HFFc6 (cell line): ENCODE measurements at places on chromosomes 1 and 21.
A peak's percentile ranks its signal among the peaks of the same experiment; 100 is the strongest.

DNA sequence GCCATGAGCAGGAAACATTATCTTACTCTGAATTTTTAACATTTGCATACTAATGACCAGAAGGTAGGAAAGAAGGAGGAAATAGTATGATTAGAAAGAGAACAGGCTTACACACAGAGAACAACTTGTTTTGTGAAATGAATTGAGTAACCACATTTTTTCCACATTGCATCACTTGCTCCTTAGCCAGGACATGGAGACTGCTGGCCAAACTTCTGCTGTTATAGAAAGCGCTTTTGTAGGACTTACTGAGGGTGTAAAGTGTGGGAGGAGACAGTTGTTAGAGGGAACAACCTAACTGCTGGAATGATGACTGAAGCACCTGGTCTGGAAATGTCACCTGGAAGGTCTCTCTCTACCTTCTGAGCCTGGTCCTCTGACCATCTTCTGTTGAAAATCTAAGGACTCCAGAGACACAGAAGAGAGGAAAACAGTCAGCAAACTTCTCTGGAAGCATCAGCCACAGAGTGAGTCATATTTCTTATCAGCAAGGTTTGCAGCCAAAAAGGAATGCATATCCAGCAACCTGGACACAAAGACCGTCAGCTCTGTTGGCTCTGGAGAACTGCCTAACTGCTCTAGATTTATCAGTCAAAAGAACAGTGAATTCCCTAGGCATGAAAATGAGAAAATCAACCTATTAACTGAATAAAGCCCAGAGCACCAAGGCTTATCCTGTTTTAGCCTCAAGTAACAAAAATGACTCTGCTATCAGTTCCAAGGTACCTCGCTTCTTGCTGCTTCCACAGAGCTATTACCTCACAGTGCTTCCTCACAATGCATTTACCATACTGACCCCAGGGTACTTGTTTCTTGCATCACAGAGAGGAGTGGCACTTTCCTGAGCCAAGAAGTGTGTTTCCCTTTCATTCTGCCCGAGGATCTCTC, 88.0 kb upstream of the SLFNL1 start:
- peak; percentile 86 for DNase-seq

DNA sequence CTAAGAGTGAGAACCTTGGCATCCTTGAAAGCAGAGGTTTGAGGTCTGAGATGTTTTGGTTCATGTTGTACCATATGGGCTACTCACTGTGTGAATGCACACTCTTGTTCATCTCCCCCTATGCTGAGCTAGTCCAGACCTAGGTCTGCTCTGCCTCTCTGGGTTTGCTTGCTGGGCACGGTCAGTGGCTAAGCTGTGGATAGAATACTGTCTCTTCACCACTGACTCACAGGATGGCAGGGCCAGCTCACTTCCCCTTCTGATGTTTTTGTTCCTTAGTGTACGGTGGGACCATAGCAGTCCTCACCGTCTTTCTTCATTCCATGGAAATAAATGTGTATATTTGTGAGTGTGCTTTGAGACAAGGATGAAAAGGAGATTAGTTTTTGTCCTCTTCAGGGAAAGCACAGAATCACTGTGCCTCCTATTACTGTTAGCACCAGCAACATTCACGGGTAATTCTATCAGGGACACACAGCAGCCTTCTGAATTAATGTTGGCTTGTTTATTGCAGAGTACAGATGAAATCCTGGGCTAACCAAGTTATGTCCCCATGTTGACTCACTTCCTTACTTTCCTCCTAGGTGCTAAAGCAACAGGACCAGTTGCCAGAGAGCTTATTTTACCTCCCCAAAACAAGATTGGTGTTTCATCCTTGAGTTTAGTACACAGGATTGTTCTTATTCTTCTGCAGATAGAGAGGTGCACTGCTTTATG, 56.9 kb upstream of the IVNS1ABP start:
- peak; percentile 19 for DNase-seq

DNA sequence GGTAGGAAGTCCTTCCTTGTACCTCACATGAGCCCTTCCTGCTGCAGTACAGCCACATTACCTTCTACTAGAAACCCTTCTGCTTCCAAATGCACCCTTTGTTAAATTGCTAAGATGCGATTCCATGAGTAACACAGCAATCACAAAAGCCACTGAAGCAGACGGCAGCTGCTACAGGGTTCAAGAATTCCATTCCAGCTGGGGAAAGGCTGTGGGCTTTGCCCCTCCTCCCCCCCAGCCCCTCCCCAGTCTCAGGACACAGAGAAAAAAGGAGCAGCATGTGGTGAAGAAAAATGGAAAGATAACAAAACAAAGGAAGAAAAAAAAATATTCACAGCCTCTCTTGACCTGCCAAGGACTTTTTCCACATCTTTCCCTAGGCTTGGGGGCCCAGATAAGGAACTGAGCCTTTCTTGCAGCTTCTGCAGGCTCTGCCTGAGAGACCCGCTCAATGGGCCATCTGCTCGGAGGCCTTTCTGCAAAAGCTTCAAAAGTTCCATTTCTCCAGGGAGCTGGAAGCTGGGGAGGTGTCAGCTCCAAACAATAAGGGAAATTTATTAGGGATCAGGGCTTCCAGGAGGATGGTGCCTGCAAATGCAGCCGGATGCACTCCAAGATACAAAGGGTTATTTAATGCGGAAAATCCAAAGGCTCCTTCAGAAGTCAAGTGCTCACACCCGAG, 72.1 kb downstream of the SYT2 start:
- DNase-seq, result no peak

- no peak for DNase-seq
Measured at GRCh38 chr1:91791691-91792488, 94.1 kb downstream of the TGFBR3 start.

GRCh38 chr1:92317836-92318493, 19.1 kb downstream of the RPAP2 start:
- no peak for DNase-seq

- DNase-seq, result no peak
Measured at GRCh38 chr21:36554411-36555157, 74.7 kb upstream of the CLDN14 start.

DNA sequence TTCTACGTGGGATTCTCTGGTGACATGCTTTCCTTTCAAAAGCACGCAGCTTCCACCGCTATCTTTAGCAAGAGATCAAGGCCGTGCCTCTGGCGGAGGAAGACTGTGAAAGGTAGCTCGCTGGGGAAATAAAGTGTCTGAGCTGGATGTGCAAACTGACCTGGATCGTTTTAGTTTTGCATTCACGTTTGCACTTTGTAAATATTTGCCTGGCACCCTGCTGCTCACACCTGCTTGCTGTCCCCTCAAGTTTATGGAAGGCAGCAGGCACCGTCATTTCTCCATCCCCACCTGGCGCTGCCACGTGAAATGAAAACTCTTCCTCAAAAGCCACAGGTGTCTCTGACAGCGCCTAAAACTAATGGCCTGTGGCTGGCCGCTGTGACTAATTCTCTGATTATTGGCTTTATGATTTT, 44.0 kb upstream of the TARDBP start:
- no peak for DNase-seq
